ENCODE measurements at places on chromosomes 11 and 22.

DNA sequence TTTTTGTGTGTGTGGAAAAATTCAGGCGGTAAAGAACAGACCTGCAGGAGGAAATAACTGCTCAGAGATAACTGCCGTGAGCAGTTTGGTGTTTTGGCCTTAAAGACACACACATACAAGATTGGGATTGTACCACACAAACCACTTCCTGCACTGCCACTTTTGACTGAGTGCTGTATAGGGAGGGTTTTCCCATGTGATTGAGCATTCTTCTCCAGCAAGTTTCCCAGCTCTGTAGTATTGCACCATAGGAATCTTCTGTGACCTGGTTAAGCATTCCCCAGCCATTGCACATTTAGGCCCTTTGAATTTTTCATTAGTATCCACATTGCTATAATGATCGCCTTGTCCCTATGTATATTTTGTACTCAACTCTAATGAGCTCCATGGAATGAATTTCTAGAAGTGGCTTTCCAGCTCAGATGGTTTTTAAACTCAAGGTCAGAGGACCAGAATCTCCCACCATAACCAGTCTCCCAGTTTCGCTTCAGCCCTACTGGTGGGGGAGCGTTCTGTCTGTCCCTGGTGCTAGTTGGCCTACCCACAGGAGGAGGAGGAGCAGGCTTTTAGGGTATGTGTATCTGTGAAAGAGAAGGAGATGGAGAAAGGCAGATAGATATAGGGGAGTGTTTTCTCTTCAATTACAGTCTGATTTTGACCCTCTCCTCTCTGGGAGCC, 9.3 kb downstream of the CD82 start:
- no peak for DNase-seq

- no peak for DNase-seq
Observed at GRCh38 chr22:36335621-36336020, 52.1 kb downstream of the MYH9 start.

GRCh38 chr11:120578596-120579154, 67.1 kb downstream of the GRIK4 start:
- DNase-seq, result no peak

- DNase-seq, result no peak
Observed at GRCh38 chr11:43853781-43854180, 26.9 kb upstream of the ALKBH3 start.

- DNase-seq, result no peak
Observed at GRCh38 chr22:25357606-25358420, 138.4 kb downstream of the CRYBB2 start.

DNA sequence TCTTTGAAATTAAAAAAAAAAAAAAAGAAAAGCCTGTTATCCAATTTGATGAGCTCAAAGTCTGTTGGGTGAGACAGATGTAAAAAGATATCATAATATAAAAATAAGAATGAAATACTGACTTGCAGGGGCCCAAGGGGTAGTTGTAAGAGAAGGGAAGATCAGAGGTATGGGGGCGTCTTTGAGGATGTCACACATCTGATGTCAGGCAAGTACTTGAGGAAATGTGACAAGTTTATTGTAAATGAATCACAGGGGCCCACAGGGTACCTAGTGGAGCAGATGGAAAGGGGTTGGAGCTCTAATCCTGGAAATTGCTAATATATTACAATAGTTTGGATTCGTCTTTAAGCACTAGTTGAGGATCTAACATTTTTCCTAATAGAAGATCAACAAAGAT, 131.6 kb downstream of the MAML2 start:
- DNase-seq, result no peak

GRCh38 chr11:12434325-12434654, 56.9 kb downstream of the PARVA start:
- no peak for DNase-seq

GRCh38 chr22:49921508-49922278, 3.3 kb downstream of the CRELD2 start:
- no peak for DNase-seq

GRCh38 chr11:105282658-105283057, 143.1 kb upstream of the CARD18 start:
- no peak for DNase-seq

GRCh38 chr11:67626970-67627369, 2.8 kb downstream of the NUDT8 start:
- DNase-seq, result no peak

DNA sequence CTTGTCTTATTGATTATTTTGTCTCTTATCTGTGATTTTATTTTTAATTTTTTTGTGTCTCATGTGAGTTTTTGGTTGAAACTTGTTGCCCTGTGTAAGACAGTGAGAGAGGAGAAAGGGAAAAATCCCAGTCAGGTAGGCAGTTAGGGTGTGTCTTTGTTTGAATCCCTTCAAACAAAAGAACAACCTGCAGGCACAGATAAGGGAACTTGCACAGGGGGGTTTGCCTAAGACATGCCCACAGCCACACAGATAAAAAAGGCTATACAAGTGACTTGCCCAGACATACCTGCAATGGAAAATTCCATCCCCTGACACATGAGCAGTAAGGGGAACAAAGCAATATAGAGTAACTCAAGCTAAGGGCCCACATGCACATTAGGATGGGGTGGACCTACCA, 127.8 kb upstream of the PLET1 start:
- DNase-seq, result no peak

DNA sequence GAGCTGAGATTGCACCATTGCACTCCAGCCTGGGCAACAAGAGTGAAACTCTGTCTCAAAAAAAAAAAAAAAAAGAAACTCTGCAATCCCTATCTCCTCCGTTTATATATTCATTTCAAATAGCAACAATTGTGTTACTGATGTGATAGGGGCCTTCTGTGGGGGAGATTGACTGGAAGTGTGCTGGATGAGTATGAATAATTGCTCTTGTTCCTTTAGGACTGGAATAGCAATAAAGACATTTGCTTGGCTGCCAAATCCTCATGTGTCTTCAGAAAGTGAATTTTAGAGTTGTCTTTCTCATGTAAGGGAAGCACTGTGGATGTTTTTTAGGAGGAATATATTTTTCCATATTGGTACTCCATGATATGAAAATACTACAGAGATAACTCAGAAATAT, 21.1 kb upstream of the ME3 start:
- no peak for DNase-seq

DNA sequence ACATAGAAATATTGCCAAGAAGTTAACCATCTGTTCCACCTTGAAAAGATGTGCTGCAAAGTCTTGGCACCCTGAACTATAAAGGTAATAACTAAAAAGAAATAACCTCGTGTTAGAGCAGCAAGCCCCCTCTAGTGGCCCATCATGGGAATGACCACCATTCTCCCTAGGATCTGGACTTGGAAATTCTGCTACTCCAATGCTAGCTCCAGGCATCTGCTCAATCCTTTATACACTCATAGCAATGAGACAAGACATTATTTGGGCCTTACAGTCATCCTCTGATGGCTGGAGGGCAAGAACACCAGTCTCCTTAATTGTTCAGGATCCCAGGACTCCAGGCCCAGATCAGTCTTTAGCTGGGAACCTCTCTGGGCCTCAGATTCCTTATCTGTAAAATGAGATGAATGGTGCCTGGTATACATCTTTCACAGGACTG, 76.0 kb downstream of the CWC15 start:
- DNase-seq, result no peak

GRCh38 chr11:47656260-47656885, 14.0 kb upstream of the MTCH2 start:
- no peak for DNase-seq

DNA sequence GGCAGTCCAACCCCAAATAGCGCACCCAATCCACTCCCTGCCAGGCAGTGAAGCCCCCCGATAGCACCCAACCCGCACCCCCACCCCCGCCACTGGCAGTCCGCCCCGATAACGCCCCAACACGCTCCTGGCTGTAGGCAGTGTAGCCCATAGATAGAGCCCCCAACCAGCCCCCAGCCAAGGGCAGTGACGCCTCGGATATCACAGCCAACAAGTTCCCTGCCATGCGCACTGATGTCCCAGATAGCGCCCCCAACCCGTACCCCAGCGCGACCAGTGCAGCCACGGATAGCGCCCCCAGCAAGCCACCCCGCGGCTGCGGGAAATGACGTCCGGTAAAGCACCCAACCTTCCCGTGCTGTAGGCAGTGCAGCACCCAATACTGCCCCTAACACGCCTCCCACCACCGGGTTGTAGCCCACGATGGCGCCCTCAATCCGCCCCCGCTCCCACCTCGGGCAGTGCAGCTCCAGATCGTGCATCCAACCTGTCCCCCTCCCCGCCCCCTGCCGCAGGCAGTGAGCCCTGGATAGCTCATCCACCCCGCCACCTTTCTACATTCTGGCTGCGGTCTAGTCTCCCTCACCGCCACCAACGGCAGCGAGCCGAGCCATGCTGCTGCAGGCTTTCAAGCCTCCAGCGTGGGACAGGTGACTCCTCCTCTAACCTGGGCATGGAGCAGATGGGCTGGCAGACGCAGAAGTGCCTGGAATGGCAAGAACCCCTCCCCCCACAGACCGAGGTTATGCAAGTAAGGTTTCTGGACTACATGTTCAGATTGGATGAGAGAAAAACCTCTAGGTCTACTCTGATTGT, 625 bp downstream of the RFPL2 start:
- DNase-seq, result no peak

GRCh38 chr11:45176996-45177395, 30.6 kb downstream of the PRDM11 start:
- DNase-seq, result no peak

DNA sequence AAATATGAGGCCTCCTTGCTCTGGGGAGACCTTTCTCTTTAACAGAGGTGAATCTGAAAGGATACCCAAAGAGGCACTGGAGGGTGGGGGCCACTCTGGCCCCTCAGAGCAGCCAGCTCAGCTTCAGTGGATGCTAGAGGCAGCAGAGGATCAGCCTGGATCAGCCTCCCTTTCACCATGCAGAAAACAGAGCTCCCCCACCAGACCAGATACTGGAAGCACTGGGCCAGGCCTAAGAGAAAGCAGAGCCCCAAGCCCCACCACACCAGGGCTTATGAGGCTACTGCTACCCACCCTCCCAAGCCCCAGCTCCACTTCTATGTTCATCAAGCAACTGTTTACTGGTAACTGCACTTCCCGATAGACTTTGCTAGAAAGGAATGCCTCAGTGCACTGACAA, 4.0 kb upstream of the SLC43A3 start:
- no peak for DNase-seq

GRCh38 chr22:49799431-49800075, 28.1 kb downstream of the BRD1 start:
- DNase-seq, result no peak

GRCh38 chr11:122140500-122140899, 24.5 kb upstream of the BLID start:
- no peak for DNase-seq

DNA sequence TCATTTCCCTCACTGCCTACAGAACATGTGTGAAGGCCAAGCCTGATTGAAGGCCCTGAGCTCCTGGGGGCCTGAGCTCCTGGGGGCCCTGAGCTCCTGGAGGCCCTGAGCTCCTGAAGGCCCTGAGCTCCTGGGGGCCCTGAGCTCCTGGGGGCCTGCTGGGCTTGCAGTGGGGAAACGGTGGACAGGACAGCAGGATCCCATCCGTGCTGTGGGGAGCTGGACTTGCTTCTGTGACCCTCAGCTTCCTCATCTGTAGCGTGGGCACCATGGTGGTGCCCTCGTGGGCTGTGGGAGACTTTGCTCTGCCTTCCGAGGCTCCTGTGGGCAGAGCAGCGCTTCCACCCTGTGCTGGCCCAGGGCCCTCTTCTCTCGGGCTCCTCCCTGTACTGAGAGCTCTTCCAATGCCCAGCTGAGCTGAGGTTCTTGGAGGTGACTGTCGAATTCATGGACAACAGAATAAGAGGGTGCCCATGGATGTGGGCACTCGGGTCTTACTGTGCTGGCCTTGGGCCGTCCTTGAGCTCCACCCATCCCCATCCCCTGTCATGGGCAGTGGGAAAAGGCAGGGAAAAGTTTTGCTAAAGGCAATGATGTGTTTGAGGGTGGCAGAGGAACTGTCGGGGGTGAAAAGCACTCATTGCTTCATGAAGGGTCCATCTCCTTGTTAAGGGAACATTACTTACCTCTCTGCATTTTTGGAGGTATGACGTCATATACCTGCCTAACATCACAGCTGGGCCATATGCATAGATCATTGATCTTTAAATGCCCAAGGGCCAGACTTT, 786.7 kb downstream of the TBC1D22A start:
- no peak for DNase-seq

DNA sequence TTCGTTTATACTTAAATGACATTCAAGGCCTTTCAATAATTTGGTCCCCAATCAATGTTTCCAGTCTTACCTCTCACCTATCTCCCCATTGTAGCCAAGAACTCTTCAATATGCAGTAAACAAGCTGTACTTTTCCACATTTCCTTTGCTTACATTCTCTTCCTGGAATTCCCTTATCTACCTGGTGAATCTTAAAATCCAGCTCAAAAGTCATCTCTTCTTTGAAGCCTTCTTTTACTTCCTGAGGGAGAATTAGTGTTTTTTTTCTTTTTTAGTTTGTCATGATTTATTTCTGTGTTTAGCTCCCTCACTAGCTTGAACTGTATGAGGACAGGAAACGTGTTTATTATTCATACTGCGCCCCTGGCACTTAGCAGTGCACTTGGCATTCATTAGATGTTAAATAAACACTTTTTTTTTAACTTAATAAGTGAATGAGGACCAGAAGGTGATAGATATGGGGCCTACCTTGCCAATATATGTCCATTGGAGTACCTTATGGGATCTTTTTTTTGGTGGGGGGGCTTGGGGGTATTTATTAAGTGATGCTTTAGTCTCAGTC, 4.9 kb upstream of the PTS start:
- no peak for DNase-seq

GRCh38 chr11:117836077-117836960, 11.8 kb upstream of the FXYD2 start:
- no peak for DNase-seq

GRCh38 chr11:114938799-114939198, 260.5 kb downstream of the NXPE2 start:
- DNase-seq, result no peak

- DNase-seq, result peak; percentile 97
Observed at GRCh38 chr11:1832211-1832919, 2.4 kb upstream of the SYT8 start.

GRCh38 chr22:17213976-17214375, 5.3 kb downstream of the ADA2 start:
- no peak for DNase-seq

DNA sequence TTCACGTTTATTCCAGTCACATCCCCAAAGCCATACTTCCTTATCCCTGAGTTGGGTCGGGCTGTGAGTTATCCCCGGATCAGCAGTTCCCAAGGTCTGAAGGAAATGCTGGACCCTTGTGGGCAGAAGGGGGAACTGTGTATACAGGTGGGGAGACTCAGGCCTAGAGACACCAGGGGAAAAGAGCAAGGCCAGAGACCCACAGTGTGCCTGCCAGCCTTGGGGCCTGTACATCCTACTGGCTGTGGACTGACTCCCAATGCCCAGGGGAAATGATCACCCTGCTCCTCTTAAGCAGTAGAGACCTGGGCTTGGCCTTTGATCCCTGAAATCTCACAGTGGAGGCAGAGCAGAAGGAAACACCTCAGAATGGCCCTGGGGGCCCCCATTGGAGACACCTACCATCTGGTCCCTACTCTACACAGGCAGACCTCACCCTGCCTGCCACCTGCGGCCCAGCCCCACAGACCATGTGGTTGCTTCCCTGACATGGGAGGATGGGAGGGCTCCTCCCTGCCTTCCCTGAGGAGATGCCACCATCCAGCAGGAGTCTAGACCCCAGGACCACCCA, 1.3 kb downstream of the SELENOM start:
- no peak for DNase-seq

GRCh38 chr22:26679003-26679629, 21.7 kb downstream of the MIAT start:
- peak; percentile 61 for DNase-seq

- no peak for DNase-seq
Observed at GRCh38 chr11:62954478-62954877, 30.3 kb downstream of the SLC22A6 start.

- DNase-seq, result peak; percentile 79
Observed at GRCh38 chr22:46561435-46561905, 24.1 kb upstream of the CELSR1 start.

- peak; percentile 63 for DNase-seq
Observed at GRCh38 chr11:61281581-61282250, 13.4 kb downstream of the VWCE start.

Data from GM12891 (cell line).